ENCODE measurements at places on chromosomes 11 and 22.
A peak's percentile ranks its signal among the peaks of the same experiment; 100 is the strongest.

GRCh38 chr11:126585388-126585773, 229.9 kb downstream of the ST3GAL4 start:
- DNase-seq, result no peak

DNA sequence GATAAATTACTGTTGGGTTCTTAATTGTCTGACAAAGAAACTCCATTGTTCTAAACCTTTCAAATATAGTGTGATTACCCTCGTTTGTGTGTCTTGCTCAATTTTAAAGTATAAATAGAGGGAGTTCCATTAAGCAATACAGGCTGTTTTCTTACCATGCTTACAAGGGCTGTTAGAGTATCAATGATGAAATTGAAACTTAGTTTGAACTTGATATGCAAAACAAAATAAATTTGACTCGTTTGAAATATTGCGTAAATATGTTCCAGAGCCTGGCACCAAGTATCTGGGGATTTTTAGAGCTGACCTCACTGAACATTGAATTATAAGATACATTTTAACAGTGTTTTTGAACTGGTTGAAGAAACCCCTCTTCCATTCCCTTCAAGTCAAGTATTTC, 31.7 kb downstream of the TEAD1 start:
- no peak for DNase-seq

DNA sequence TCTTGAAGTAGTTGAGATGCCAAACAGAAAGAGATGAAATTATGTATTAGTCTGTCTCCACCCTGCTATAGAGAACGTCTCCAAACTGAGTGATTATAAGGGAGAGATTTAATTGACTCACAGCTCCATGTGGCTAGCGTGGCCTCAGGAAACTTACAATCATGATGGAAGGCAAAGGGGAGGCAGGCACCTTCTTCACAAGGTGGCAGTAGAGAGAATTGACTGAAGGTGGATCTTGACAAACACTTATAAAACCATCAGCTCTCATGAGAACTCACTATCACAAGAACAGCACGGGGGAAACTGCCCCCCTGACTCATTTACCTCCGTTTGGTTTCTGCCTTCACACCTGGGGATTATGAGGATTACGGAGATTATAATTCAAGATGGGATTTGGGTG, 794.0 kb downstream of the CNTN5 start:
- no peak for DNase-seq

DNA sequence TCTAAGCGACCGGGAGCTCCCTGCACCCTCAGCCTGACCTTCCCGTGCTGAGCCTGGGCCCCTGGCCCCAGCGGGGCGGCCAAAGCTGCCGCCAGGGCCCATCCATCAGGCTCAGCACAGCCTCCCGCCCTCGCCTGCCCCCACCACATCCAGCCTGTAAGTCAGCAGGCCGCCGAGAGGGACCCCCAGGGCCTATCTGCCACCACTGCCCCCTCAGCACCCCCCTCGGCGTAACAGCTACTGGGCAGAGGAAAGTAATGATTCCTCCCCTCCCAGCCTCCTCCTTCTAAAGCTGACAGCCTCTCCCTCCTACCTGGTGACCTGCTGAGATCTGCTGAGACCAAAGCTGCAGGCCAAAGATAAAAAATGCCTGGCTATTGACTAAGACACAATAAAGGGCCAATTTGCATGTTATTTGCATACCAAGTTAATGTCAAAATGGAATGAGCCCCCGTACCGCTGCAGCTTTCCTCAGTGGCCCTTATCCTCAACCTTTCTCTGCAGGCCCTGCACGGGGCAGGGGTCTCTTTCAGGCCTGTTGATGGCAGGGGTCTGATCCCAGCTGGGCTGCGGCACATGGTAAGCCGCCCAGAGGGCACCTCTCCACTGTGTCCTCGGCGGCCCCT, 51.6 kb downstream of the RPUSD4 start:
- no peak for DNase-seq

DNA sequence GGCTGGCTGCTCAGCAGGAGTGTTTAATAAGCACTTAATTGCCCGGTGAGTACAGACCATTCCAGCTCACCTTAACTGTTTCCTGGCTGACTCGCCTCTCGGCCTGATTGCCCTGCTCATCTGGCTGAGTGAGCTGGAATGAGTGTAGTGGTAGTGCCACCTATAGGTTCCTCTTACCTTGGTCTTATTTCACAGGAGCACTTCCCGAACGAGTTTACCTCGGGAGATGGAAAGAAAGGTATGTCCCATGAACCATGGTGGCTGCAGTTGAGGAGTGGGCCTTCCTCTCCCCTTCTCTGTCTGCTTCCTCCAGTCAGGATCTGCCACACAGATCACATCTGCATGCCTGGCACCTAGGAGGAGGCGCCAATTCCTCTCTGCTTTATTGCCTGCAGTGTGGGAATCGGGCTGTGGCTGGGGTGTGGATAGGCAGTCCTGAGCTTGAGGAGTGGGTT, 26.7 kb downstream of the UPB1 start:
- DNase-seq, result peak; percentile 66
